Gastroesophageal sphincter (tissue), 4 donors: ENCODE measurements at places on chromosomes 2 and 18. TPM values are rescaled to one million over a fixed set of nuclear protein-coding genes. Genes with fewer than 3 reads are reported as not detected.

- H3K27me3 ChIP-seq = no peaks in the 10 kb centered on the region
Measured at GRCh38 chr2:216742411-216742810, 47.1 kb upstream of the IGFBP5 start.

DNA sequence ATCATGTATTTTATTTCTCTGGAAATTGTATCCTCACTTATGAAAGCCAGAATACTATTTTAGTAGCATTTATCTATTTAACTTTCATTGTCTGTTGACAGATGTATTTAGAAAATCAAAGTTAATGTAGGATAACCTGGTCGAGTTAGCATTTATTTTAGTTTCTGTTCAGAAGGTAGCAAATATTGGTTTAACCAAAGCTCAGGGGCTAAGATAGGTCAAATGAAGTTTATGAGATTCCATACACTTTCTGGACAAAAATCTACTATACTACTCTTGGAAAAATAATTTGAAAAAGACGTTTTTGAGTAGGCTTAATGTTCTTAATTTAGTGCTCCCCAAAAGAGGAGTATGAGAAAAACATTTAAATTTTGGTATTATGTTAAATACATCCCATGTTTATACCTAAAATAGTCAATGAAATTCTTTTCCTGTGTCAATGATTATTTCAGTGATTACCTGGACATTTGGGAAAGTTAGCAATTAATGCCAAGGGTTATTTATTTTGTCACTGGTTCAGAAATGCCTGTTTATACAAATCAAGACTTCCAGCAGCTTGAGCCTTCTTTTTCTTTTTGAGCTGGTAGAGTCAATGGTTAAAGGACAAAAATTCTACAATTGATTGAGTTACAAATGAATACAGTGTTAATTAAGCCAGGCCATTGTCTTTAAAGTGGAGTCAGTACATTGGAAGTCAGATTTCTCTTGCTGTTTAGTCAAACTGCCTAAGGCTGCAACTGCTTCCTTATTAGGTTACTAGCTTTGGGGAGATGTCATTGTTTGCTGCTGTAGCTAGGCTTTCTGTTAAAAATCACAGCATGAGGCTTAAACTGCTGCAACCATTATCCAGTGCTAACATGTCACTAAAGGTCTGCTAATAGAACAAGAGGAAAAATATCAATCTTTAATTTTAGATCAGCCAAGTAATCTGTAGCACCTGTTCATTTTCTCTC, 182.3 kb downstream of the CAMKMT start:
- H3K27me3 ChIP-seq = no peaks in the 10 kb centered on the region
- H3K27ac ChIP-seq = no peak overlapping the region

DNA sequence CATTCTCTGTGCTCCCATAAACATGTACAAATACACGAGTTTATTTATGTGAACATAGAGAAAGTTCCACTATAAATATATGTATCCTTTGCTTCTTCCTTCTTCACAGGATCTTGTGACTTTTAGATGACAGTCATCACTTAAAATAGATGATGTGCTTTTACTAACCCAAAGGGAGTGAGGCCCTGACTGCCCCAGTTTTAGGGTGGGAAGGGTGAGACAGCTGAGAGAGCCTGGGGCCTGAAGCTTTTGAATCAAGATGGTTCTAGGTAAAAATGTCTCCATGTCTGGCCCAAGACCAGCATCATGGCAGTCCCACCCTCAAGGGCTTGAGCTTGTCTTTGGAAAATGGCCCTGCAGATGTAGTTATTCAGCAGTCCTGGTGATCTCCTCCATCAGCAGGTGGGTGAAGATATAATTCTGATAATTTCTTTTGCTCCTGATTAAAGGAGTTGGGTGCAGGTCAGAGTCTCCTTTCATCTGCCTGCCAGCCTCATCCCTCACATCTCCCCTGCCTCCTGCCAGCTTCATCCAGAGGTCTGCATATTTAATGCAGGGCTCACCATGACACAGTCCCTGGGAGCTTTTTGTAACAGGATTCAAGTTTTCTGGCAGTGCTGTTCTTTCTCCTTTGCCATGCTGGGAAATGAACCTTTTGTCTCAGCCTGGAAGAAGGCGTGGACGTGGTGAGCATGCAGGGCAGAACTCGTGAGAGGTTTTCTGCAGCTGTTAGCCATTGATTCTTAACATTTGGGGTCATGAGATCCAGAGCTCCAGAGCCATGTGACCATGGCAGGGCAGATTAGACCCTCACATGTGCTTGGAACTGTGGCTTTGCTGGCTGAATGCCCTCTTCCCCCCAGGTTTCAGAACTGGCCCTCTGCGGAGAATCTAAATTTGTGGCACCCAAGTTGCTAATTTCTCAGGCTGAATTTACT, 2.7 kb downstream of the HRH4 start:
- H3K27me3 ChIP-seq = no peaks in the 10 kb centered on the region
- no peak for ATAC-seq
- no peaks in the 10 kb centered on the region for H3K4me1 ChIP-seq
- H3K36me3 ChIP-seq = no peaks in the 10 kb centered on the region
- no peak overlapping the region for H3K27ac ChIP-seq

DNA sequence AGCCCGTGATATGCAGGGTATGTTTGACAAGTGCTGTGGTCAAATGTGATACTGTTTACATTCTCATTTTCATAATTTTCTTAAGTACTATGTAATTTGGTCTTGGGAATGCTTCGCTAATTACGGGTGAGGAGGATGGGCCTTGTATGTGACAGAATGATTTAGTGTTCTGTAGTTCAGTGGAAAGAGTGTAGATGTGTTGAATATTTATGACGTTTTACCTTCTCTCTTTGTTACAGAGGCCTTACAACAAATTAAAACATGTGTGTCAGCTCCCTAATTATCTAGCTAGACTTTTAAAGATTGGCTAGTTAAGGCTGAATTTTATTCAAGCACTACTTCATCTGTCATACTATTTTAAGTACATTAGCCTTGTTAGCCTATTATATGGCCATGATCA, 10.6 kb upstream of the CHRNA1 start:
- ATAC-seq = no peak
- peaks cover 75% of the 10 kb centered on the region for H3K4me1 ChIP-seq
- H3K4me3 ChIP-seq = no peak overlapping the region
- H3K27me3 ChIP-seq = no peaks in the 10 kb centered on the region
- H3K27ac ChIP-seq = no peak overlapping the region
- no peaks in the 10 kb centered on the region for H3K36me3 ChIP-seq

DNA sequence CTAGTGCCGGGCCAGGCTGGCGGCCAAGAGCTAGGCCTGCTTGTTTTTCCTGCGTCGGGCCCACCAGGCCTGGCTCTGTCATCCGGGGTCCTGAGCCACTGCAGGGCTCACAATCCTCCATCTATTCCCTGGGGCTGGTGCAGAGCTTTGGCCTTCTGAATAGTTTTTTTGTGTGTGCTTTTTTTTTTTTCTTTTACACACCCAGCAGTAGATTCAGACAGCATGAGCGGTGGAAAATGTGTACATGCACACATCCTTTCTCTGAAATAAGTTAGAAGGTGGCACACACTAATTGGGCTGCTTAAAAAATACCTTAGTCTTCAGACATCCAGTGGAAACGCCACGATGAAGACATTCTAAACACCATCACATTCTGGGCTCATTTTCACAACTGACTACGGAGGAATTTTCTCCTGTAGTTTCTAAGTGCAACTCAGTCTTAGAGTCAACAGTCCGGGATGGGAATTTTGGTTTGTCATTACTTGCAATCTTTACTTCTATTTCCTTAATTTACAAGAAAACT, 6.1 kb downstream of the ZFP36L2 start:
- H3K4me1 ChIP-seq = peaks cover 72% of the 10 kb centered on the region
- peak overlapping the region; percentile 90 for H3K4me3 ChIP-seq
- H3K36me3 ChIP-seq = peaks cover 25% of the 10 kb centered on the region

DNA sequence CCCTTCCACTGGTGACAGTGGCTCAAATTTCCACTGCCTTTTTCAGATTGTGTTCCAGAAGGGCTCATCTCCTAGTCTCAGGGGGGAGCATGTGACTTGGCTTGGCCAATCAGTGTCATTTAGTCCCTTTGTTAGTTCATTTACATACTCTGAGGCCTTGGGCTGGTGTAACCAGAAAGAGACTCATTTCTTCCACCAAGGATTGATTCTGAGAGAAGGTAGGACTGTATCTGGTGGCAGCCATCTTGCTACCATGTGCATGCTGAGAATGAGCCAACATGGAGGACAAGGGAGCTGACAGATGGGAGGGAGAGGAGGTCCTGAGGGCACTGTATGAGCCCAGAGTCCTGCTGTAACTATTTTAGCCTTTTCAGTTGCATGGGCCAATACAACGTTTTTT, 191.7 kb downstream of the THSD7B start:
- no peak overlapping the region for H3K4me3 ChIP-seq
- H3K27ac ChIP-seq = no peak overlapping the region
- no peaks in the 10 kb centered on the region for H3K27me3 ChIP-seq
- no peaks in the 10 kb centered on the region for H3K4me1 ChIP-seq
- ATAC-seq = no peak
- H3K36me3 ChIP-seq = no peaks in the 10 kb centered on the region

DNA sequence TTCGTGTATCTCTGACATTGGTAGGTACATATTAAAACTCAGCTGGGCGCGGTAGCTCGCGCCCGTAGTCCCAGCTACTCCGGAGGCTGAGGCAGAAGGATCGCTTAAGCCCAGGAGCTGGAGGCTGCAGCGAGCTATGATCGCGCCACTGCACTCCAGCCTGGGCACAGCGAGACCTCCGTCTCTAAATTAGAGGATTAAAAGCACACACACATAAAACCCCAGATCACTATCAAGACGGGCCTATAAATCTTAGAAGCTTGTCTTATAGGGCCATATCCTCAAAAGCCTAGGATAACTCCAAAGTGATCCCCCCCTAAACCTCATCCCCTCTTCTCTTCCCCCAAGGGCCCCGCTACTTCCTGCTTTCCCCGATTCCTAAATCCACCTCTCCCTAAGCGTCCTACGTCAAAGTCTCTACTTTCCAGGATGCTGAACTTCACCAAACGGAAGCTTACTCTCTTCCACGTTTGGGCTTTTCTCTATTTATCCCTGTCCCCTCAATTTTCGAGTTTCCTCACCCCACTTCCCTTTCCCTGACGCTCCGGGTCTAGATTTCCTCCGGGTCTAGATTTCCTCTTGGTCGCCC, 707 bp downstream of the KRCC1 start:
- H3K36me3 ChIP-seq = no peaks in the 10 kb centered on the region
- H3K27me3 ChIP-seq = no peaks in the 10 kb centered on the region
- peak overlapping the region; percentile 92 for H3K4me3 ChIP-seq
- peak; percentile 3 for ATAC-seq
- peak overlapping the region; percentile 96 for H3K27ac ChIP-seq
- H3K4me1 ChIP-seq = peaks cover 3% of the 10 kb centered on the region

- H3K4me1 ChIP-seq = no peaks in the 10 kb centered on the region
- H3K36me3 ChIP-seq = no peaks in the 10 kb centered on the region
- H3K4me3 ChIP-seq = no peak overlapping the region
- H3K27ac ChIP-seq = no peak overlapping the region
- no peak for ATAC-seq
Measured at GRCh38 chr18:80196528-80197320, 50.6 kb downstream of the PARD6G start.

DNA sequence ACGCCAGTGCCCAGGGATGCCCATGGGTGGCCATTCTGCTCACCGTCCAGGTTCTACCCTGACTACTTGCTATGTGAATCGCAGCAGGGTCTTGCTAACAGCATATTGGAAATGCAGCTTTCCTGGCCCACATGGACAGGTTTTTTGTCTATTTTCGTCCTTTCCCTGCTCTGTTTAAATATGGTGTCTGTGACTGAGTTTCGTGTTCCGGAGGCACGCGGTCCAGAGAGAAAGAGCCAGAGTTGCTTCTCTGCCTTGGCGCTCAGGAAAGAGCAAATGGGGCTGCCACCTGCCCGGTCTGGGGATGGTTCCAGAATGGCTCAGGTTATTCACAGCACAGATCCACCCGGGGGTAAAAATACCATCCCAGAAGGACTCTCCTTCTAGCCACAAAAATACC, 456.2 kb downstream of the BCL11A start:
- no peaks in the 10 kb centered on the region for H3K4me1 ChIP-seq
- H3K27ac ChIP-seq = no peak overlapping the region
- no peak overlapping the region for H3K4me3 ChIP-seq
- ATAC-seq = no peak

- H3K4me1 ChIP-seq = no peaks in the 10 kb centered on the region
- no peak overlapping the region for H3K4me3 ChIP-seq
- no peaks in the 10 kb centered on the region for H3K27me3 ChIP-seq
- no peaks in the 10 kb centered on the region for H3K36me3 ChIP-seq
- no peak for ATAC-seq
Measured at GRCh38 chr2:170088776-170089175, 89.2 kb upstream of the MYO3B start.

- H3K4me1 ChIP-seq = peaks cover 5% of the 10 kb centered on the region
- no peaks in the 10 kb centered on the region for H3K27me3 ChIP-seq
- H3K36me3 ChIP-seq = no peaks in the 10 kb centered on the region
- no peak for ATAC-seq
Measured at GRCh38 chr2:23707096-23707495, 219.8 kb downstream of the ATAD2B start.

DNA sequence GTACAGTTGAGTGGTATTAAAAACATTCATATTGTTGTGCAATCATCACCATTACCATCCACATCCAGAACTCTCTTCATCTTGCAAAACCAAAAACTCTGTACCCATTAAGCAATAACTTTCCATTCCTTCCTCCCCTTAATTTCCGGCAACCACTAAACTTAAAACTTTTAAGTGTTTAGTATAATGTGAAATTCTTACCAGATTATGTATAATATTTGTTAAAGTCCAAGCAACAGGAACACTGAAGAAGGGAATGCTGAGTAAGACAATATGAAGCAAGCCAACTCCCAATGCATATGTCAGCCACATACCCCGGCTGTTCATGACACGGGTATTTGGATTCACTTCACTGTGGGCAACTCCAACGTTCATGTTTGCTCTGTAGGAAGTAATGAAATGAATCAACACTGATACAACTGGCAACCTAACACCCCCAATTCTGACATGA, 1.9 kb downstream of the ORMDL1 start:
- peak overlapping the region; percentile 44 for H3K27ac ChIP-seq
- H3K4me3 ChIP-seq = peak overlapping the region; percentile 75
- no peaks in the 10 kb centered on the region for H3K36me3 ChIP-seq
- ATAC-seq = no peak
- peaks cover 18% of the 10 kb centered on the region for H3K4me1 ChIP-seq

- H3K4me1 ChIP-seq = no peaks in the 10 kb centered on the region
- no peak overlapping the region for H3K27ac ChIP-seq
- H3K27me3 ChIP-seq = no peaks in the 10 kb centered on the region
- H3K36me3 ChIP-seq = no peaks in the 10 kb centered on the region
- no peak for ATAC-seq
Measured at GRCh38 chr2:55934337-55934736, 10.8 kb upstream of the EFEMP1 start.

DNA sequence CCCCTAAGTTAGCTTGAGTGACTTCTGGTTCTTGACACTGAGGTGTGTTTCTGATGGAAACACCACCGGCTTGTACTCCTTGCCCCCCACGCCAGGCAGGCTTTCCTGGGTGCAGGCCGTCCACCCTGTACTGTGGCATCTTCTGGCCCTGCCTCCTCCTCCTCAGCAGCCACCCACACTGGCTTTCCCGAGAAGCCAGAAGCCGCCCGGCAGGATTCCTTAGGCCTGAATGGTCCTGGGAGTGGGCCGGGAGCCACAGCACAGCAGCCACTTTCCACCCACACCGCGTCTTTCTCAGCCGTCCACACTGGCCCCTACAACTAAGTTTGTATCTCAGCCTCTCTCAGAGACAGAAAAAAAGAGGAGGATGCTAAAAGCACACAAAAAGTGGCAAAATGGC, 2.1 kb upstream of the HSBP1L1 start:
- no peak for ATAC-seq
- H3K36me3 ChIP-seq = peaks cover 1% of the 10 kb centered on the region
- peaks cover 20% of the 10 kb centered on the region for H3K27me3 ChIP-seq
- no peaks in the 10 kb centered on the region for H3K4me1 ChIP-seq

The PLEK gene
- 5.0 TPM for total RNA-seq

The LOXL3 gene
- 8.1 TPM for total RNA-seq

The FHOD3 gene
- 25.4 TPM for total RNA-seq

The BMP10 gene
- total RNA-seq = 0.19 TPM

The CYP26B1 gene
- 0.96 TPM for total RNA-seq

The MOGAT1 gene
- total RNA-seq = not detected

The CD226 gene
- total RNA-seq = 0.96 TPM
